ENCODE measurements at places on chromosomes 12 and 14. TPM values are rescaled to one million over a fixed set of nuclear protein-coding genes. Genes with fewer than 3 reads are reported as not detected.

Gene OSGEP
- 33.3 TPM for total RNA-seq

GRCh38 chr12:124294780-124295341, at the start of gene RFLNA:
Gene RFLNA, plus strand, starts transcription at chr12:124295093. Its CDS starts 337 bp downstream, at chr12:124295430.
- H3K27ac ChIP-seq: no peak within 1 kb of the TSS
- H3K4me3 ChIP-seq: peak within 1 kb of the TSS; percentile 72
- peaks cover 48% of the 10 kb centered on the region for H3K4me1 ChIP-seq
- DNase-seq: peak; percentile 68
- H3K36me3 ChIP-seq: no peaks in the 10 kb centered on the region

DNA sequence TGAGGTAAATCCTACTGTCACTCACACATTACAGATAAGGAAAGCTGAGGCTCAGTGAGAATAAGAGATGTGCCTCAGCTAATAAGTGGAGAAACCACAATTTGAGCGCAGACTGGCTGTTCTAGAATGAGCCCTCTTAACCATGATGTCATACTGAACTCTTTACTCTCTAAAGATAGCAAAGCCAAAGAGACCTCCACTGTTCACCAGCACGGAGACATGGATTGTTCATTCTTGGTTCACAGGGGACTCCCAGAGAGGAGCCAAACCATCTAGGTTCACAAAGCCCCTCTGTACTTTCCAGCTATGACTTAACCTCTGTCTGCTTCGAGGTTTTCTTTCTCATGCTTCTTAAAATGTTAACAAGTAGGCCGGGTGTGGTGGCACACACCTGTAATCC, 32.7 kb upstream of the YARS2 start:
- H3K27ac ChIP-seq: no peak overlapping the region
- no peaks in the 10 kb centered on the region for H3K27me3 ChIP-seq
- no peak overlapping the region for H3K4me3 ChIP-seq
- DNase-seq: no peak
- H3K36me3 ChIP-seq: peaks cover 7% of the 10 kb centered on the region
- no peaks in the 10 kb centered on the region for H3K4me1 ChIP-seq

DNA sequence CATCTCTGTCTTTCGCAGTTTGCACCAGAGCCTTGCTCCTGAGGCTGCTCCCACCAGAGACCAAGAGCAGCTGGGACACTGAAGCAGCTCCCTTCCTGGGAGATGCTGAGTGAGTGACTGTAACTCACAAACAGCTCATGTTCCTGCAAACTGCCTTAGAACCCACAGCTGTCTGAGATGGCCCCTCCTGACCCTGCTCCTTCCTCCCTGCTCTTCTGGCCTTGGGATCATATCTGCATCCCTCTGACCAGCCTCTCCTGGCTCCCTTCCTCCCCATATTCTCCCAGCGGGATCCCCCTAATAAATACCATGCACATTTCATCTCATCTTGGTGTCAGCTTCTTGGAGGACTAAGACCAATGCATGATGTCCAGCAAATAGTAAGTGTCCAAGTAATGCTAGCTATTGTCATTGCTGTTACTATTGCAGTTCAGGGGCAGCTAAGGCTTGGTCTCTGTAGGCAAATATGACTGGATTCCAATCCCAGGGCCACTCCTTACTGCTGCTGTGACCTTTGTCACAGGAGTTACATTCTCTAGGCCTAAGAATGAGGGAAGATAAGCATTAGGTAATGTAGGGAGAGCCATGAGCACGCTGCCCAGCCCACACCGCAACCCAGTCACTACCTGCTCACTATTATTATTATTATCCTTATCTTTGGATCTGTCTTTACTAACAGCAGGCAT, 47.9 kb downstream of the SYNE3 start:
- DNase-seq: no peak
- no peaks in the 10 kb centered on the region for H3K36me3 ChIP-seq
- H3K4me1 ChIP-seq: no peaks in the 10 kb centered on the region
- no peak overlapping the region for H3K4me3 ChIP-seq
- H3K27ac ChIP-seq: no peak overlapping the region

GRCh38 chr12:52744493-52745156, 32.5 kb downstream of the KRT76 start:
- no peaks in the 10 kb centered on the region for H3K36me3 ChIP-seq
- H3K27me3 ChIP-seq: peaks cover 28% of the 10 kb centered on the region
- H3K4me1 ChIP-seq: no peaks in the 10 kb centered on the region
- DNase-seq: no peak
- H3K27ac ChIP-seq: no peak overlapping the region

DNA sequence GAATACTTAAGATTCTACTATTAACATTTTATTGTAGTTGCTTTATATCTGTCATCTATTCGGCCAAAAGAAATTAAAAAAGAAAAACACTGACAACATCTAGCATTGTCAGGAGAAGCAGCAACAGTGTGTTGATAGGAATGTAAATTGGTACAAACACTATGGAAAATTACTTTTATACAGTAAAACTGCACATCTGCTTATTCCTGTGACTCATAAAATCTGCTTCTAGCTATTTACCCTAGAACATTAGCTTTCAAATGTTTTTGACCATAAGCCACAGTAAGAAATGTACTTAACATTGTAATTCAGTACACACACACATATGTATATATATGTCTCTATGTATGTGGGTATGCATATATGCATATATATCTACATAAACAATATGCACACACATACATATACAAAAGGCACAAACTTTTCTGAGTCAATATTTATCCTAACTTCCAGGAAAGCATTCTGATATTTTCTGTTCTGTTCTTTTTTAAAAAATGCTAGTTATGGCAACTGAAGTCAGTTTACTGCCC, 278.9 kb upstream of the GARIN2 start:
- no peaks in the 10 kb centered on the region for H3K36me3 ChIP-seq
- H3K4me3 ChIP-seq: no peak overlapping the region
- DNase-seq: no peak
- no peak overlapping the region for H3K27ac ChIP-seq
- no peaks in the 10 kb centered on the region for H3K27me3 ChIP-seq

Data from WTC11 (cell line).